ENCODE measurements at places on chromosomes 4 and X. TPM values are rescaled to one million over a fixed set of nuclear protein-coding genes. Genes with fewer than 3 reads are reported as not detected.

DNA sequence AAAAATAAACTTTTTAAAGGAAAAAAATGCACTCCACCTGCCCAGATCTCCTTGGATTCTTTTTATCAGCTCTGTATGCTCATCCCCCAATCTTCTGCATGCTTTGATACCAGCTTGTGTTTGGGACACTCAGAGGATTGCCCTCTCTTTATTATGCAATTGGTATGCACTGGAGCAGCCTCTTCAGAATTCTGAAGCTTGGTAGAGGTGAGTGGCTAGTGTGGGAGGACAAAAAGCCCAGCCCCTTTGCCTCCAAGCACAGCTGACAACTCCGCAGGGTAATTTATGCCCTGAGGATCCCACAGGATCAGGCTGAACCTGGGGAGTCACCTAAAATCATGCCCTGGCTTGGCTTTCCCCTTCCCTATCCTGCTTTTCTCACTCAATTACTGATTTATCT, 16.7 kb downstream of the IL21 start:
- no peak for DNase-seq

DNA sequence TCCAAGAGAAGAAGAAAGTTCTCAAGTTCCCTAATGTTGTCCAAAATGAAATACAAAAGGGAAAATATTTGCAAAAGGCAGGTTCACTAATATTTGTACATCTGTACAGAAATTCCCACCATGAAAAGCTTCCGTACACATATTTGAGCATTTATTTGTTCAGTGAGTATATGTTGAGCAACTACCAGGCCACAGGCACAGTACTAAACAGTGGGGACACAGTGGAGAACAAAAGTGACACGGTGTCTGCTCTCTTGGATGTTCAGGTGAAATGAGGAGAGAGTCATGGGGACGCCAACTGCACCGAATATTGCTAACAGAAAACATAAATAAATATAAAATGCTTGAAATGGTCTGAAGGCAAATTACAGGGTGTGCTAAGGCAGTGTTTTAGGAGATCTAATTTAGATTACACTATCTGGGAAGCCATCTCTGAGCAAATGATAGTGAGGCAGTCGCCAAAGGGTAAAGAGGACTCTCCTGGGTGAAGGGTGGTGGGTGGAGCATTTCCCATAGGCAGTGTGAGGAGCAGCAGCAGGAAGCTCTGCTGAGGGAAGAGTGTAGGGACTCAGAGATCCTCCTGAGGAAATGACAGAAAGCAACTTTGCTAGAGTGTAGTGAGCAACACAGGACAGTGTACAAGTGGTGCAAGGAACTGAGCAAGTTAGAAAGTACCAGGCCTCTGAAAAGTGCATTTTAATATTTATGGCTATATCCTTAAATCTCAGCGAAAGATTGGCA, 375.2 kb downstream of the GALNTL6 start:
- DNase-seq = no peak

DNA sequence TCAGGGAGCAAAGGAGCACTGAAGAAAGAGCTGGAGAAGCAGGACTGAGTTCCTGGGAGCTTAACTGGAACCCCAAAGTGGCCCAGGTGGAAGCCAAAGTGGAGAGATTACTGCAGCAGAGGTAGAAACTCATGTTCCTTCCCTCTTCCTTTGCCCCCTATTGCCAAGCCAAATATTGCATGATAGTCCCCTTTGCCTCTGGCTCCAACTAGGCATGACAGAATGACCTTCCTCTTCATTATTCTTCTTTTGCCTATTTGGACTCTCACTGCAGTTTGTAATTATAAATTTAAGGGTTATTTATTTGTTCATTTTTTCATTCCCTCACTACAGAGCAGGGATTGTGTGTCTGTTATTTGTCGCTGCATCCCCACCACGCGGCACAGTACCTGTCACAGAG, 22.1 kb upstream of the SPANXB1 start:
- DNase-seq = no peak

GRCh38 chr4:24768604-24769003, 26.8 kb upstream of the SOD3 start:
- DNase-seq = no peak

DNA sequence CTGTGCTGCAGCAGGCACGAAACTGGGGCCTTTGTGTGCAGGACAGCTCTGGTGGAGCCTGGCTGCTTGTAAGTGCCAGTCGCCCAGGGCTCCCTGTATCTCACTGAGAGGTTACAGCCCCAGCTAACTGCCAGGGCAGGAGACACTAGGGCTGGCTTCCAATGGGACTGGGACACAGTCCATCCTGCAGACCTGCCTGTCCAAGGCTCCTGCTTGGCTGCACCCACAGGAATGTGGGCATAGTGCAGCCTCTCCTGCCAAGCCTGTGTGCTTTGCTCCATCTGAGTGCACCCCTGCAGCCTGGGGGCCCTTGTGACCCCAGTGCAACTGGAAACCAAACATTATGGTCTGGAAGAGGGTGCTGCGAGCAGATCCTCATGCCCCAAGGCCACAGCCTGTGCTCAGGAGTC, 144.0 kb downstream of the ADAM29 start:
- DNase-seq = no peak

GRCh38 chrX:103608306-103608963, 672 bp downstream of the TCEAL3 start:
- DNase-seq = no peak

- no peak for DNase-seq
Observed at GRCh38 chr4:175234162-175234561, 316.0 kb downstream of the ADAM29 start.

- DNase-seq = no peak
Observed at GRCh38 chrX:152899111-152899873, 1.4 kb downstream of the ZNF185 start.

- no peak for DNase-seq
Observed at GRCh38 chr4:17545374-17546140, 30.6 kb downstream of the CLRN2 start.

GRCh38 chr4:48991357-48991756, 5.3 kb downstream of the CWH43 start:
- no peak for DNase-seq

DNA sequence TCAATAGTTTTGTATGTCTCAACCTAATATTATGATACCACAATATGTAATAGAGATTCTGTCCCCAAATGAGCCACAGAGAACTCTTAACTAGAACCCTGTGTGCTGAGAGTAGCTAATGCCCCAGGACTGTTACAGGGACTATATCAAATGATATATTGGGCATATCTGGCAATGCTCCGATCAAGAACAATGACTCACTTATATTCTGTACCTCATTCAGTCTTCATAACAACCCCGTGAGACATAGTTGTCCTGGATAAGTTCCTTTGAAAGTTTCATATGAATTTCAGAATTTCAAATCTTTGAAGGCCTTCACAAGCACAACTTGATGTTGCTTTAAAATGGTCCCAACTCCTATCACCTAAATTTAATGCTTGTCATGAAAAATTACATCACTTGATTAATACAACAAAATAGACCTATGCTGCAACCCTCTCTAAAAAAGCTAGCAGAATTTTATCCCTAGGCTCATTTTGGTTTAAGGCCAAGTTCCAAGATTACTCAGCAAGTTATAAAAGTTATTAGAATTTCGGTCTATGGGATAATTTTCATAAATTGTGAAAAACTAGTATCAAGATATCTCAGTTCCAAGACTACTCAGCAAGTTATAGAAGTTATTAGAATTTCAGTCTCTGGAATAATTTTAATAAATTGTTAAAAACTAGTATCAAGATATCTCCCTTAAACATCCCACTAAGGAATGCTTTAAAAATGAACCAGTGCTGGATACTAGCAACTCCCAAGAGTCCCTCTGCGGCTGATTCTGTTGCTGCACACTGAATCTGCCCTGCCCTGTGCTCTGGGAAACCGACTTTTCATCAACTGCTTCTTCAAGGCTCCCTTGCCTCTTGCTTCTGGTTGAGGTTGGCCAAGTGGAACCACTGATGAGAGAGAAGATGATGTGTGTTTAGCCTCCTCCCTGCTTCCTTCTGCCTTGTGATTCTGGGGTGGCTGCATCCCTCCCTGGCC, 6.0 kb upstream of the ANXA3 start:
- DNase-seq = no peak

- DNase-seq = no peak
Observed at GRCh38 chr4:189988877-189989431, 38.1 kb downstream of the FRG2 start.

- DNase-seq = no peak
Observed at GRCh38 chr4:2790583-2791517, 2.0 kb upstream of the SH3BP2 start.

- DNase-seq = no peak
Observed at GRCh38 chr4:165210566-165210965, 3.2 kb downstream of the KLHL2 start.

Gene PRRG3
- total RNA-seq = 0.43 TPM

DNA sequence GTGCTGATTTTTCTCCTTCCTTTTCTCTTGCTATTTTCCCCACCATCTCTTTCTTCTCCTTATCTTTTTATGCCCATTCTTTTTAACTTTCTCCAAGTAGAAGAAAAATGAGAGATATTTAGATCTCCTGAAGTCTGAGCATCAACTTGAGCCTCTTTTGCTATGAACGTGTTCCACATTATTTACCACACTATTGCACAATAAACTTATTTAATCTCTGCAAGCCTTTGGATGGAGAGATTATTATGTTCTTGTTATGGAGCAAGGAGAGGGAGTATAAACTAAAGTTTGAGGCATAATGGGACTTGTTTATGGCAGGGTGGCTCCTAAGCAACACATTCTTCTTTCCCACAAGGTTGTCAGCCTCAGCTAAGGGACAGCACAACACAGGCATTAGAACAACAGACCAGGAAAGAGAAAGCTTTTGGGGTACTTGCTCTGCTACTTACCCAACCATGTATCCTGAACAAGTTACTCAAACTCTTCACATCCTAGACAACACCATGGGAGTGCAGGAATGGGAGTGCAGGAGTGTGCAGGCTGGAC, 365.5 kb upstream of the BOD1L1 start:
- DNase-seq = no peak

All from type B pancreatic cell (in vitro differentiated cells).